M059J (cell line): ENCODE measurements at places on chromosomes 7 and 10.

DNA sequence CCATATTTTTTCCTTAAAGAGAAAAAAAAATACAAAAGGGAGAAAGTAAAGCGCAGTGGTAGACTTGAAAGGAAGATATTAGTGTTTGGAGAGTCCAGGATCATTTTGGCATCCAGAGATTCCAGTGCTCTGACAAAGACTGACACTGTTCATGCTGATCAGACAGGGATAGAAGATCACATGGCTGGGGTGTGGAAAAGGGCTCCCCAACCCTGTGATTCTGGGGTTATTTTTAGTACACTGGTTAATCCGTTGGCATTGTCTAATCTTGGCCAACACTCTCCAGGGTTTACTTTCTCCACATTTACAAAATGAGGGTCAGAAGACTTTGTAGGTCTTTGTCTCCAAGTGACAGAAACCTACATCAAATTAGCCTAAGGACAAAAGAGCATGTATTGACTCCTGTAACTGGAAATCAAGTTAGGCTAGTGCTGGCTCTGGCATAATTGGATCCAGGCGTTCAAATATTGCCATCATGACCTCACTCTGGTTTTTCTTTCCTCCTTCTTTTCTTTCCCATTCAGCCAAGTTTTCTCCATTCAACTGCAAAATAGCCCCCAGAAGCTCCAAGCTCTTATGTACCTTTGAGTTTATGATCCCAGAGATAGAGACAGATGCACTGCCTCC, 181.6 kb downstream of the PHTF2 start:
- no peak for DNase-seq

DNA sequence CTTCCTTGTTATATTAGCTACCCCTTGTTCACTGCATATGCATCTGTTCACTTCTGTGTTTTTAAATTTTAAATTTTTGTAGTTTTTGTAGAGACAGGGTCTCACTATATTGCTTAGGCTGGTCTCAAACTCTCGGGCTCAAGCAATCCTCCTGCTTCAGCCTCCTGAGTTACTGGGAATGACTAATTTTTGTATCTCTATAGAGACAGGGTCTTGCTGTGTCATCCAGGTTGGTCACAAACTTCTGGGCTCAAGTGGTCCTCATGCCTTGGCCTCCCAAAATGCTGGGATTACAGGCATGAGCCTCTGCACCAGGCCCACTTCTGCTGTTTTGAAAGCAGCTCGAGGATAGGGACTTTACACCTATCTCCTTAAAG, 64.6 kb downstream of the PRTFDC1 start:
- DNase-seq: no peak

- peak; percentile 73 for DNase-seq
Measured at GRCh38 chr10:95214793-95215192, 20.8 kb downstream of the ACSM6 start.

DNA sequence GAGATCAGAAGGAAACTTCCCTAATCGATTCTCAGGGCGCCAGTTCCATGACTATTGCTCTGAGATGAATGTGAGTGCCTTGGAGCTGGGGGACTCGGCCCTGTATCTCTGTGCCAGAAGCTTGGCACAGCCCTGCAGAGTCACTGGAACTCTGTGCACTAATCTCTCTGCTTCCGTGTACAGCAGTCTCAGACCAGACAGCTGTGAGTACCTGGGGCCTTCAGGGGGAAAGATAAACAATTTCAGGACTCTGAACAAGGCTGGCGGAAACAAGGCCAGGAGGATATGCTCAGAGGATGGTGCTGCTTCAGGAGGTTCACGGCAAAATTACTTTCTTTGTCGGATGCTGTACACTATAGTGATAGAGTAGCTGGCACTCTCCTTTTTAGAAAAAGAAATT, 131.7 kb upstream of the PRSS58 start:
- DNase-seq: no peak

GRCh38 chr7:35646289-35647023, 48.5 kb downstream of the HERPUD2 start:
- DNase-seq: no peak

- no peak for DNase-seq
Measured at GRCh38 chr7:116420003-116420402, 79.5 kb upstream of the CAV2 start.

DNA sequence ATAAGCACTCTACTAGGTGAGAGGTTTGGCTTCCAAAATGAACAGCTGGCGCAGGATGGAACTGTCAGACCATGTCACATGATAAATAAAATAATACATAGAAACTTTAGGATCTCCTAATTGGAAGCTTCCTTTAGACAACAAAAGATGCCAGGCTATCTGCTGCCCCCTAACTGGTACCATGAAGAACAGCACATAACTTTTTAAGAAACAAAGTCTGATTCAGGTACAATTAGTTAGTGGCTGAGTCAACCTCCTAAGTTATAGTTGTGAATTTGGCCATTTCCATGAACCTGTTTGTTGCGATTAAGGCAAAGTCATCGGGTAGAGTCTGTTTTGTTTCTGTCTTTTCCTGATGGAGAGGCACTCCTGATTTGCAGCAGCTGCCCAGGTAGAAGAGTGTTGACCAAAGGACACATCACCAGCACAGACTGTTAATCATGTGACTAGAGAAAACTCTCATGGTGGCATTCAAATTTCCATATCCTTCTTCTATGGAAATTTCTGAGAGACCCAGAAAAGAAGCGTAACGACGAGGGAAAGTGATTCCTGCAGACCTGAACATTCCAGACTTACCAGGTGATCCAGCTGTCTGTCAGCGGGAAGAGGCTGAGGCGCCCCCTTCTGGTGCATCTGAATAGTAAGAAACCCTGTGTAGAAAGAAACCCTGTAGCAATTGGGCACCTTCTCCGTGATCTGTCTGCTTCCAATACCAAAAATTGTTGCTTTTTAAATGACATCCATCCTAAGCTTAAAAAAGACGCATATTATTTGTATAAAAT, 8.6 kb upstream of the INHBA start:
- DNase-seq: peak; percentile 36

GRCh38 chr7:69047151-69047754, 551.0 kb upstream of the AUTS2 start:
- no peak for DNase-seq

DNA sequence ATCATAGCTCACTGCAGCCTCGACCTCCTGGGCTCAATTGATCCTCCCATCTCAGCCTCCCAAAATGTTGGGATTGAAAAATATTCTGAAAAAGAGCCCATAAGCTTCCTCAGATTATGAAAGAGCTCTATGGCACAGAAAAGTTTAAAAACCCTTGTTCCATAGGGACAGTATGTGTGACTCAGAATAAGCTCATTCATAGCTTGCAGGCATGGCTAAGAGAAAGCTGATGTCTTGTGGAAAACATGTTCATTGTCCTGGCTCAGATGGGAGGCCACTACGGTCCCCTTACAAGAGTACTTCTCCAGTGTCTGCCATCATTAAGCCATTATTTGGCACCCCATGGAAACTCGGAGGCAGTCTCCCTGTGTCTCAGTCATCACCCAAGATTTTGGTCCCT, 64.0 kb downstream of the CCDC3 start:
- peak; percentile 50 for DNase-seq

GRCh38 chr10:77887631-77888355, 38.8 kb downstream of the DLG5 start:
- DNase-seq: no peak

- DNase-seq: peak; percentile 87
Measured at GRCh38 chr7:27300421-27300820, 57.8 kb downstream of the EVX1 start.

DNA sequence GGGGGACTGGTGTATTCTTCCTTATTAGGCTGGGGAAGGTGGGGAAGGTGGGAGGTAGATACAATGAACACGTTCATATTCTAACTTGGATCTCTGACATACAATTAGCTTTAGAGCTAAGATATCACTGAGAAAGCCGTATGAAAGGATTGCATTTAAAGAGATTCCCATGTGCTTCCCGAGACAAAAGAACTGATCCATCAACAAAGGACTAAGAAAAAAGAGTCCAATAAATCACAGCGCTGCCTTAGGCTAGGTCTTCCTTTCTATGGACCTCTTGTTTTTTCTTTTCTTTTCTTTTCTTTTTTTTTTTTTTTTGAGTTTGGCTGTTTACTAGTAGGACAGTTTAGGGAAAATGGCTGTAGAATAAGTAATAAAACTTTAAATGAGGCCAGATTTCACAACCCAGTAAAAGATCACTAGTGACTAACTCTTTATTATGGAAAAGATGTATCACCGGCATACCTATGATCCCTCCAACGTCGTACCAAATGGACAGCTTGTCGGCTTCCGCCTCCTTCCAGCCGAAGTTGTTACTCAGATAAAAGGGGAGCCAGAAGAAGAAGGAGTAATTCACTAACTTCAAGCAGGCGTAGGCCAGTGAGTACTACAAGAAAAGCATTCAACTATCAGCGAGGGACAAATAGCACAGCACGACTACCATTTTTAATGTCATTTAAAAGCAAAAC, 50.0 kb downstream of the SLC37A3 start:
- DNase-seq: peak; percentile 3

GRCh38 chr7:103668279-103668941, 222.4 kb upstream of the SLC26A5 start:
- DNase-seq: no peak

- no peak for DNase-seq
Measured at GRCh38 chr7:99041526-99041925, 102.4 kb downstream of the SMURF1 start.

- peak; percentile 47 for DNase-seq
Measured at GRCh38 chr10:47024399-47025252, 113.4 kb downstream of the PTPN20 start.

DNA sequence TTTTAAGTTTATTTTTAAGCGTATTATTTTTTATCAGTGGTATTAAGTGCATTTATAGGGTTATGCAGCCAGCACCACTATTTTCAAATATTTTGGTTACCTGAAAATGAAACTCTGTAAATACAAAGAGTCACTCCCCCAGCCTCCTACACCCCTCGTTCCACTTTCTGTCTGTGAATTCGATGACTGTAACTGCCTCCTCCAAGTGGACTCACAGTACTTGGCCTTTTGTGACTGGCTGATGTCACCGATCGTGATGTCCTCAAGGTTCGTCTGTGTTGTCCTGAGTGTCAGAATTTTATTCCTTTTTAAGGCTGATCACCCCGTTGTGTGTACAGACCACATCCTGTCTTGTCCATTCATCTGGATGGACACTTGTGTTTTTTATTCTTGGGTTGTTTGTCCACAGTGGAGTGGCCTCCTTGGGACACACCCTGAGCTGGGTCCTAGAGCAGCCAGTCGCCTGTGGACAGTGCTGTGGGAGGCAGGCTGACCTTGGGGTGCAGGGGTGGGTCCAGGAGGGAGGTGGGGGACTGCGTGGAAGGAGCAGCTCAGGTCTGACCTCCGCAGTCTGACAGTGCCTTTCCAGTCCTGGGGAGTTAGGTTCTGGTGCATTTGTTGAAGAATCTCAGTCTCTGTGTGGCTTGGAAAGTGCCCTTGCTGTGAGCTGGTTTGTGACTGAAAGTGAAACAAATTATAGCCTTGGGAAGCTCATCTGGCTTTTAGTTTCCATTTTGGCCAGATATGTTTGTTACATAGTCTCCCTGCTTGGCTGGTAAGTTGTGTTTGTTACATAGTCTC, 6.9 kb downstream of the MTG1 start:
- DNase-seq: no peak

- DNase-seq: no peak
Measured at GRCh38 chr7:158537516-158537882, 50.1 kb downstream of the PTPRN2 start.

DNA sequence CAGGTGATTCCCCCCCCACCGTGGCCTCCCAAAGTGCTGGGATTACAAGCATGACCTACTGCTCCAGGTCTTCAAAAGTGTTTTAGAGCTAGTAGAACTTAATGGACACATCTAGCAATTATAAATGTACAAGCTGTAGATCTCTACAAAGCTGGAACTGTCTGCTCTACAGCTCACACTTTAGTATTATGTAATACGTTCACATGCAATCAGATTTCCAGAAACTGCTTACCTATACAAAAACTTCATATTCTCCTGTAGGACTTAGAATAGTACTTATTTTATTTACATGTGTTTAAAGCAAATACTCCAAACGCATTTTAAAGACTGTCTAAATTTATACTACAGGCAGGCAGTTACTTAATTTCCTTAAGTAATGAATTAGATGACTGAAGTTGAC, 39.2 kb upstream of the ASL start:
- DNase-seq: no peak

GRCh38 chr7:29926216-29926615, 63.4 kb downstream of the SCRN1 start:
- no peak for DNase-seq

DNA sequence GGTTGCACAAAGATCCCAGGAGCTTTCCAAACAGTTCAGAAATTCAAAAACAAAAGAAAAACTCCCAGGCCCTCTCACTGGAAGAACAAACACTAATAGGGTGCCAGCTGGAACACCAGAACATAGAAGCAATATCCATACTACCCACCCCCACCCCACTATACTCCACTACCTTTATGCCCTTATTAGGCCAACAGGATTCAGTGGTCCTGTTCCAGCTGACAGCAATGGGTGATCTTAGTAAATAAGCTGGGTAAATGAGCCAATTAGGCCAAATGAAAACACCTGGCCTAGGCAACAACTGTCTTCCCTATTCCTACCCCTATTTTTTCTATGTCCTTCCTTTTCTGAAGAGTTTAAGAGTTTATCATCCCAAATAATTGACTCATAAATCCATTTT, 11.7 kb downstream of the NOC3L start:
- DNase-seq: no peak

GRCh38 chr10:87722716-87723115, 63.0 kb downstream of the PAPSS2 start:
- DNase-seq: no peak

DNA sequence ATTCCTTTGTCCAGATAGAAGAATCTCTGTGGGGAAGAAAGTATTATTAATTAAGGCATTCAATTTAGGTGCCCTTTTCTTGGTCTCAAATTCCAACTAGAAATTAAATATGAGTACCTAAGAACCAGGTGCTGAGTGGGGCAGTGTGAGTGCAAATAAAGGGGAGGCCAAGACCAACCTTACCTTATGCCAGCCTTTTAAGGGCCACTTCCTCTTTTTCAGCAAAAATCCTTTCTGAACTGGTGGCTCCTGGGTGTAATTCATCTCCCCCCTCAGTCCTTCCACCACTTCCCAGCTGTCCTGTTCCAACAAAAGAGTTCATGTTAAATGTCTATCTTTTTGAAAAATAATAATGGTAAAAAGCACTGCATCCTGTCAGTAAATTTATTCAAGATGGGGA, 108.2 kb downstream of the OSBPL3 start:
- DNase-seq: no peak

GRCh38 chr7:127619681-127620405, 1.9 kb upstream of the PAX4 start:
- no peak for DNase-seq

DNA sequence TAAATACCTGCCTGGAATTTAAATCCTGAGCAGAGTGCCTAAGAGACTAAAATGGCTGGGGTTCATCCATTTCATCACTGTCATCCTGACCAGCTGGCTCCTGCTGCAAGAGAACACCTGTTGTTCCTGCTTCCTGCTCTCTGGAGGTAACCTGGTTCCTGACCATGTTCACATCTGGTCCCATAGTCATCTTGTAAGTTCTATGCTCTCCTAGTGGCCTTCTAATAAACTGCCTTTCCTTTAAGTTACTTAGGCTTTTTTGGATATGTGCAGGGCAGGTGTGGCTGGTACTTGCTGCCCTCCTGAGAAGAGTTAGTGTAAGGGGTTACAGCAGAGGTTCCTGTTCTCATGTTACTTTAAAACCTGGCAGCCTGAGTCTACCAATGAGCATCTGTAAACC, 80.0 kb downstream of the NRCAM start:
- no peak for DNase-seq

GRCh38 chr7:77360969-77361368, 55.2 kb downstream of the GSAP start:
- no peak for DNase-seq
